ENCODE measurements at places on chromosomes 2 and 18.

DNA sequence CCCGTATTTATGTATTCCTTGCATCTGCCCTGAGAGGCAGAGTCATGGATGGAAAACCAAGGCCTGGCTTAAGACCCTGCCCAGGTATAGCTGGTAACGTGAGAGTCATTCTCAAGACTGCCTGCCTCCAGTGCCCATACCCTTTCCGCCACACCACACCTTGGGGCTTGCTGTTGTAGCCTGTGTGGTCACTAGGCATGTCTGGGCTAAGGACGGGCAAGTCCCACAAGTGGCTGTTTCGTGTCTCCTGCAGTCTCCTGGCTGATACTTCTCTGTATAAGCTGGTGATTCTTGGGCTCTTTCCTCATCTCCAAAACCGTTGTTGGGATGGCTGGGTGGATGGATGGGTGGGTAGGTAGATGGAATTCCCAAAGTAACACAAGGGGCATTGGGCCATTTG lies 269.8 kb downstream of the KLHL29 start:
- DNase-seq: no peak

DNA sequence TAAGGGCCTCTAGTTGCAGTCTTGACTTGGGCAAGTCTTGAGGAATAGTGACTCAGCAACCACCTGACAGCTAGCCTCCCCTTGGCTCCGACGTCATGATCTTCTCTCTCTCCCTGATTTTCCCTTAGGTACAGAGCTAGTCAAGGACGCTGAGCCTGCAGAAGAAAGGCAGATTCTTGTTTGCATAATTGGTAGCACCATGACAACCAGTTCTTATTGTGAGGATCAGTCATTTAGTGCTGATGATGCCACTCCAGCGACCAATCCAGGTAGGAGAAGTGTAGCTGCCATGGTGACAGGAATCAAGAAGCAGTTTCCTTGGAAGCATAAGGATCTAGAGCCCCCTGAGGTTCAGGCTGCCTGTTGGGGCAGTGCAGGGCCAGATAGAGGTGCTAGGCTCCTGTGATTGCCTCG lies 2.8 kb upstream of the RESP18 start:
- no peak for DNase-seq

DNA sequence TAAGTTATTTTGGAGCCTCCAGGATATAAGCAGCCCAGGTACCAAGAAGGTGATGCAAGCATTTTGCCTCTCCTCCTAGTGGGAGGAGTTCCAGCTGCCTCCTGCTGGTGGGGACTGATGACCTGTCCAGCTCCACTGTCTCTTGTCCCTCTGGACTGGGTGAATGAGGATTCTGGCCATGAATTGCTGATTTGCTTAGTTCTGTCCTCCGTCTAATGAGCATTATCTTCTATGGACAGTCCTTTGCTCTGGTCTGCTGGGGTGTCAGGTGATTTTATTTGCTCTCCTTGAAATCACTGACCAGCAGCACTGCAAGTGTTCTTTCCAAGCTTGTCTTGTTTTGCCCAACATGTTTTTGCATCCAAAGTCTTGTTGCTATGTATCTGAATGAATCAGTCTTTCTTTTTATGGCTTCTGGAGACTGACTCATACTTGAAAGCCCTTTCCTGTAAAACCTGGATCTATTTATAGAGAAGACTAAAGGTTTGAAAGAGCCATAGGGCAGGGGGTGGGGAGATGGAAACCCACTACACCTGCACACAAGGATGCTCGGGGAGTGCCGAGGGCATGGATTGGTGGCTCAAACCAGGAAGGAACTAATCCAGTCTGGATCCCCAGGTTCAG lies 40.5 kb upstream of the EFHD1 start:
- no peak for DNase-seq

DNA sequence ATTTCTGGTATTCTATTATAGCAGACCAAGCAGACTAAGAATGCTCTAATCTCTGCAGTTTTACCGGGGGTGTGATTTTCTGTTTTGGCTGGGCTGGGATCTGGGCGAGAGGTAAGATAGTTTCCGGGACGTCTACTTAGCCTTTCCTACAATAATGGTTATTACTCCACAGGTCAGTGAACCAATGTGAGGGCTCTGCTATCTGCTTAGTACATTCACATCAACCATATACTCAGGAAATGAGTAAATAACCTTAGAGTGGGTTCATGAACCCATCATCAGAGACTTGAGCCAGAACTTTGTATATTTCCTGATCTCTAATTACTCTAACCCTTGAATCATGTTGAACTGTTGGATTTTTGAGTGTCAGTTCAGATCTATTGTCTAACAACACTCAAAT lies 90.1 kb upstream of the NOL4 start:
- no peak for DNase-seq

GRCh38 chr2:162917626-162918025 lies 79.1 kb upstream of the KCNH7 start:
- DNase-seq: no peak

DNA sequence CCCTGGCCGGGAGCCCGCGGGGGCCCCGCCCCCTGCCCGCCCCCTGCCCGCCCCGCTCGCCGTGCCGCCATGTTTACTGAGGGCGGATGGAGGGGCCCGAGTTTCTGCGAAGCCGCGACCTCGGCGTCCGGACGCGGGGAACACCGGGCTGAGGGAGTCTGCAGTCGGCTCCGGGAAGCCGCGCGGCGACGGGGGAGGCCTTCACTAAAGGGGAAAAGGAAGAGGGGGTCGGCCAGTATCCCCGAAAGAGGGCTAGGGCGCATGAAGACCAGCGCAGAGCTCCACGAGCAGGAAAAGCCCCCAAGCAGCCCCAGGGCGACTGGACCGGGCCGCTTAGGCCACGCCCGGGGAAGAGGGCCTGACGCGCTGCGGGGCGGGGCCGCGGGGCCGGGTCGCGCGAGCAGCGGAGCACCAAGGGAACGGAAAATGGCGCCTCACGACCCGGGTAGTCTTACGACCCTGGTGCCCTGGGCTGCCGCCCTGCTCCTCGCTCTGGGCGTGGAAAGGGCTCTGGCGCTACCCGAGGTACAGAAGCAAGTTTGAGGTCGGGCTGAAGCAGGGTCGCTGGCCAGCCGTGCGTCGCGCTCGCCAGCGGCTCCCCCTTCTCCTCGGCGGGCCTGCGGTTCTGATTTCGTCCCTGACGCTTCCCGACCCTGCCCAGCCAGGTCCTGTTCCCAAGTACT lies at the start of the genes ATRAID and SLC5A6:
Gene ATRAID, plus strand, starts transcription at position 99 of the 683 bp plus-strand sequence. Its CDS starts 328 bp downstream, at position 427.
Gene SLC5A6, minus strand, starts transcription at position 326 of the 683 bp plus-strand sequence. CDS start 4,618 bp downstream, outside the sequence.
- peak; percentile 68 for DNase-seq

DNA sequence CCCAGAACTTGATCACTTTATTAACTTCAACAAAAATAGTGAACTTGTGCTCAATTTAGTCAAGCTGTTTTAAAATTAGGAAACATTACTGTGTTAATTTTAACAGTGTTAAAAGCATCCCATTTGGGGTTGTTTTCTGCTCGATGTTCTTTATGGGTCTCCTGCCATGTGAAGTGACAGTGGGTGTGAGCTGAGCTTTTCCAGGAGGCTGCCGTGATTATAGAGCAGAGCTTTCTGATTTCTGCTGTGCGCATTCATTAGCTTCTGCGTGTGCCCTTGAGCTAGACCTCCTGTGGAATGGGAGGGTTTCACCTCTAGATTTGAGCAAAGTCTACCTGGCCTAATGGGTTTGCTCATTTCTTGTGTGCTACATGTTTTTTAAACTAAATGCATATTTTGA lies 121.5 kb downstream of the WDSUB1 start:
- no peak for DNase-seq

- DNase-seq: no peak
Observed at GRCh38 chr18:57961876-57962505, 82.0 kb upstream of the NEDD4L start.

DNA sequence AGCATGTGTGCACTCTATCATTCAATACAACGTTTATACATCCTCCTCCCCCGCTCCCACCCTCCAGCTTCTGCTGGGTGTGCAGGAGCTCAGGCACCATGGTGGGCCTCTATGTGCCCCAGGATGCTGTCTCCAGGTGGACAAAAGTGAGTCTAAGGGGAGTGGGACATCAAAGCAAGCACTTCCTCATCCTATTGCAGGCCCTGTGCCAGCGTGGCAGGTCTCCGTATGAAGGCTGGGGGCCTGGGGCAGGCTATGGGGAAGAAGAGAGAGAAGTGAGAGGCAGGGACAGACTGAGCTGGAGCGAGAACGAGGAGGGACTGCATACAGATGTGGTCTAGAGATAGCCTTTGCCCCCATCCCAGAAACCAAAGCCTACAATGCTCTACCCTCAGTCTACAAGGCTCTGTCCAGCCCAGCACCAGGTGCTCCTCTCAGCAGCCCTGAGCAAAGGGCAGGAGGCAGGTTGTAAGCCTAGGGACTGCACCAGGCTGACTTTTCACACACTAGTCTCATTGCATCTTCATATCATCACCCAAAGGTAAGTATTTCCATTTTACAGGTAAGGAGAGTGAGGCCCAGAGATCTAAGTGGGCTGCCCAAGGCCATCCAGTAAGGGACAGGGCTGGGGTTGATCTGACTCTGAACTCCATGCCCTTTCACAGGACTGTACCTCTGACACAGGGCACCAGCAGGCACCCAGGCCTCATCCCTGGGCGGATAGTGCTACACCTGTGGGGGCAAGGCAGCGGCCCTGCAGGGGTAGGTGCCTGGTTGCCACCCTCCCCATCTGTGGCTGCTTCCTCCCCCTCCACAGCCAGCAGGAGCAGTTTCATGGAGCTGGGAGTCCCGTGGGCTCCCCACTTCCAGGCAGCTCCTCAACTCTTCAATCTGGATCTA lies 14.0 kb upstream of the ARID5A start:
- DNase-seq: no peak

GRCh38 chr2:218332920-218333645 lies 23.6 kb upstream of the CATIP start:
- DNase-seq: no peak

DNA sequence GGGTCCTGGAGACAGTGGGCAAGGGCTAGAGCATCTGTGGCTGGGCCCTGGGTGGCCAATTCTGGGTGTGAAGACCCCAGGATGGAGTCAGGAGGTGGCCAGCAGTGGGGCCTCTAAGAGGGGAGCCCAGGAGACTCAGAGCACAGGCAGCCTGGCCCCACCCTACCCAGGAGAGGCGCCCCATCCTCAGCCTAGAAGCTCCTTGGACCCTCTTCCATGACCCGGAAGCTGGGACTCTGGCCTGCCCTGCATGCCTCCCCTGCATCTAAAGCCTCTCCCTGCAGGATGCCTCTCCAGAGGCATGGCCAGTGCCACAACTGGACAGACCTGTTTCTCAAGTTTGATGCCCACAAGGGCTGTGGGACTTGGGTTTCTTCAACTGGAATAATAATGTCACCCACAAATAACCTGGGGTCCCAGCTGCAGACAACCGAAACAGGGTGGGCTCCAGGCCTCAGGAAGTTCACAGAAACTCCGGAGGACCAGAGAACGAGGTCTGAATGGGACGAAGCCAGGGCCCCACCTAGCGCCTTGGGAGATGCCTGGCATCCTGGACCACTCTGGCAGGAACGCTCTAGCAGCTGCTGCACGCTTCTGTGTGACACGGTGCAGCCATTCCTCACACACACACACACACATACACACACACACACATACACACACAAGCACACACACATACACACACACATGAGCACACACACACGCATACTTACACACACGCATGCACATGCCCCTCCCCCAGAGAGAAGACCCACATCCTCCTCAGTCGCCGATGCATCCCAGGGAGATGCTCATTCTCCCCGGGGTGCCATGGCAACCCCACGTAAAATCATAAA lies 16.4 kb downstream of the KCNIP3 start:
- DNase-seq: no peak
